WTC11 (cell line): ENCODE measurements at places on chromosomes 5 and 9.

- H3K27me3 ChIP-seq = peaks cover 6% of the 10 kb centered on the region; the same call in 1 of the 2 replicates
- H3K27ac ChIP-seq = no peak overlapping the region
- no peak overlapping the region for H3K4me3 ChIP-seq
- no peaks in the 10 kb centered on the region for H3K36me3 ChIP-seq
- H3K4me1 ChIP-seq = peaks cover 38% of the 10 kb centered on the region
Measured at GRCh38 chr5:58357121-58357520, 102.8 kb downstream of the PLK2 start.

GRCh38 chr9:98506422-98507054 lies 202.2 kb downstream of the GABBR2 start:
- H3K27ac ChIP-seq = no peak overlapping the region
- DNase-seq = no peak
- no peak overlapping the region for H3K4me3 ChIP-seq

DNA sequence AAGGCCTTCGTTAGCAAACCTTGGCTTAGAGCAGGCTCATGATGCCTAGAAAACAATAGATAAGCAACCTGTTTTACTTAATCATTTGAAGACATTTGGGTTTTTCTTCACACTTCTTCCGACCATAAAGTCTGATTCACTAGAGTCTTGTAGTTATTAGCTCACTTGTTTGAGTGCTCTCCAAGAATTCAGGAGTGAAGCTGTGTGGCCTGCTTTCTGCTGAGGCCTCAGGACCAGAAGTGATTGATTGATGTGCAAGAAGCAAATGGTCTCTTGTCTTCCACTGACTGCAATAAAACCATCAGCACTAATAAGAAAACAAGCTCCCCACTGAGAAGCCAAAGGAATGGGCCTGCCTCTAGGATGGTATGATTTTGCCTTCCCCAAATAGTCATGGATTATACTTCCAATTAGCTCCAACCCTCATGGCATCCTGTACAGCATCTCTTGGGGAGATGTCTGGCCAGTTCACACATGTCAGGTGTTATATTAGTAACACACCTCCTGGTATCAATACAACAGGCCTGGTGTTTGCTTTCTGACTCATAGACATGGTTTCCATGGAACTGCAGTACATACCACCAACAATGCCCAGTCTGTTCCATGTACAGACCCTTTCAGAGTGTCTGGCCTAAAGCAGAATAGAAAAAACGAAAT lies 317.6 kb downstream of the CWC27 start:
- H3K36me3 ChIP-seq = no peaks in the 10 kb centered on the region
- no peak for DNase-seq
- no peaks in the 10 kb centered on the region for H3K4me1 ChIP-seq
- H3K4me3 ChIP-seq = no peak overlapping the region

DNA sequence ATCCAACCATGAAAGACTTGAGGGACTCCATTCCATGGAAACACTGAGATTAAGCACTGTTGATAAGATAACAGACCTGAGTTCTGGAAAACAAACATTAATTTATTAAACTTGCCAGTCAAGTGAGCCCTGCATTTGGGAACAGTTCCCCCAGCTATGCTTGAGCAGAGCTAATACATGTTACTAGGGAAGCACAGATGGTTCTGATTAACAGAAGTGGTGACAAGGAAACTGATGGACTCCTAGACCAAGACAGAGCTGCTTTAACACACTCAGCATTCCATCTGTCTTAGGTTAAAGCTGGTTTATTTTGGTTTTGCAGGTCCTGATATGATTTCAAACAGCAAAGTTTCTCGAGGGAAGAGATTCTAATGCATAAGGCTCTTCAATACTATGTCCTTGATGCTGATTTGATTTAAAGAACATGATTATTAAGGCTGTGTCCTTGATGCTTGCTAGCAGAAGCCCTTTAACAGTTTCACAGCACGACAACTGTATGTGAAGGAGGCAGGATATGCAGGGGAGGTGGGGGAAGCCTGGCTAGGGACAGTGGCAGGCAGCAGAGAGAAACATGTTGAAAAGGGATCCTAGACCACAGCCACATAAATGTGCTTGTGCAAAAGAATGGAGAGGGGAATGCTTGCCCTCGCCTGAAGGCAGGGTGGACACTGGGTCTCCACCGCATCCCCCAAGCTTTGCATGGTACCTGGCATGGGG lies 66.2 kb downstream of the ACTBL2 start:
- no peaks in the 10 kb centered on the region for H3K27me3 ChIP-seq
- no peak for DNase-seq
- H3K4me3 ChIP-seq = no peak overlapping the region
- H3K27ac ChIP-seq = no peak overlapping the region
